Stimulated activated CD4-positive, alpha-beta T cell treated with anti-CD3 and anti-CD28 coated beads, Interleukin-15, amount 100 ng/mL, for 48 hours (primary cell): ENCODE measurements at places on chromosomes 2 and 18.

- no peak for DNase-seq
Measured at GRCh38 chr2:174711206-174711605, 53.1 kb downstream of the CHRNA1 start.

GRCh38 chr2:177106212-177106611 is 106.4 kb upstream of the HNRNPA3 start:
- no peak for DNase-seq

DNA sequence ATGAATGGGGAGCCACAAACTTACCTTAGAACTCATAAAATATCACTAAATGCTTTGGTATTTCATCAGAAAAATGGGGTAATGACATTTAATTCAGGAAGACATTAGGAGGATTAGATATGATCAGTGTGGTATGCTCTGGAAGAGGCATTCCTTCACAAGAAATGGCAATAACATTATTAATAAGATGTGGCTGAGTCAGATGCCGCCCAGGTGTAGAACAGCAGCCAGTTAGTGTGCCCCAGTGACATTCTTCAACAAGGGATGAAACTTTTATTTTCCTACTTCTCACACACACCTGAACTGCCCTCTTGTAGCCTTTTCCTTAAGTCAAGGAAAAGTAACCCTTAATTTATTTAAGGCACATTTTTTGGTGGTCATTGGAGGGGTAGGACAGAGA is 69.2 kb upstream of the DYNAP start:
- DNase-seq: no peak

DNA sequence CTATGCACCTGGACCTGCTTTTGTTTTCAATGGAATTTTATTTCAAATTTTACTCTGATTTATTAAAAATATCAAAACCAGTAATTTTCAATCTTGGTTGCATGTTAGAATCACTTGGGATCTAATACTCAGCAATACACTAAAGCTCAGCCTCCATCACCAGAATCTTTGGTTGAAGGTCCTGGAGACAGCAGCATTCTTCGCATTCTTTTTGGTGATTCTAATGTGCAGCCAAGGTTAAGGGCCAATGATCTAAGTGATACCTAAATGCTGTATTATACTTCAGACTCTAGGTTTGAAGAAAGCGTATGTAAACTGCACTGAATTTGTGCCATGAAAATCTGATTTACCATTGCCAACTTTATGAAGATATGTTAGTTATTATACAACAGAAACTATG is 493.1 kb downstream of the XIRP2 start:
- no peak for DNase-seq

- DNase-seq: peak; percentile 1
Measured at GRCh38 chr2:171522052-171522787, at the start of gene CYBRD1. CYBRD1 (plus strand) TSS chr2:171522474; CDS start chr2:171522546, 72 bp downstream.

DNA sequence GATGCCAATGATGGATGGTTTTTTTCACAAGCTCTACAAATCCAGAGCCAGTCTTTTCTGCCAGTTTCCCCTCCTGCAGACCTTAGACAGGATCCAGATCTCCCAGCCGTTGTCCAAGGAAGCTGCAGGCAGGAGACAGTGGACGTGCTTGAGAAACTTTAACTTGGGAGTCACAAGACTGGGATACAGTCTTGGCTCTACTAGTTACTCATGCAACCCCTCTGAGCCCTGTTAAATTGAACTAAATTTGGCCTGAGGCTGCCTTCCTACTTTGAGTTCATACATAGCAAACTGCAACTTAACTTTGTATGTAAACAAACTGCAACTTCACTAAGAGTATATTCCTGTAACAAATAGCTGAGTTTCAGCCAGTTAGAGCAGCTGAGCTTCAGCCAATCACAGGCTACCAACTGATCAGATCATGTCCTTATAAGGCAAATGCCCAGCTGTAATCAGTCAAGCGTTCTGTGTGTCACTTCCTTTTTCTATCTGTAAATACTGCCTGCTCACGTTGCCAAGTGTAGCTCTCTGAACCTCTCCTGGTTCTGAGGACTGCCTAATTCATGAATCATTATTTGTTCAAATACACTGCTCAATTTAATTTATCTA is 140.9 kb downstream of the CAPN13 start:
- no peak for DNase-seq

DNA sequence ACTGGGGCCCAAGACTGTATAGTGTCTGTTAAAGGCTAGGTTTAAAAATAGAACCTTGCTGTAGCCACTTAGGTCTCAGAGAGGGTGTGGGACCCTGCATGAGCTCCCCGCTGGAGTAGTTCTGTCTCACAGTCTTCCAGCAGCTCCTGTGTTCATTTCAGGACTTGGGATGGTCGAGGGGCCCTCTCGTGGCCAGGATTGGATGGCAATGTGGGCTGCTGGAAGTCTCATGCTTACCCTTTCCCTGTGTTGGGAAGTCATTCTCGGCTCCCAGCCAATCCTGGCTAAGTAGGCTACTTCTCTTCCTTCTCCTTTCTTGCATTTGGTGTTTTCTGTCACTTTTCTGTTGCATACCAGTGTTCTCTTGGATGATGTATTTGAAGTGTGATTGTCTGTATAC is 284.0 kb upstream of the GCFC2 start:
- no peak for DNase-seq

DNA sequence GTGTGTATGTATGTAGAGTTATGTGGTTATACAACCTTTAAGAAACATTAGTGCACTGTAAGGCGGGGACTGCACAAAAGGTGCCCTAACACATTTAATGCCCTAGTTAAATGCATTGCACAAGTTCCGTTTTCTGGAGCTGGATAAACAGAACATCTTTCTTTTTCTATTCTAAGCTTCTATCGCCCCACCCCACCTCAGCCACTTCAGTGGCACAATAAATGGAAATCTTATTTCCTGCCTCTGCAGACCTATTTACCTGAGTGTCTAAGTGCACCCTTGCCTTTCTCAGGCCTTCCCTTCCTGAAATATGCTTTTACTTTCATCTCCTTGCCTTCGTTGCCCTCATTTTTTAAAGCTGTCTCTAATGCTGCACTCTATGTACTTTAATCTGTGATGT is 123.5 kb downstream of the TANC1 start:
- DNase-seq: no peak

- DNase-seq: peak; percentile 38
Measured at GRCh38 chr2:241309684-241310117, 5.8 kb downstream of the HDLBP start.
